ENCODE measurements at places on chromosomes 2 and 18.

- no peak for DNase-seq
Measured at GRCh38 chr2:207362716-207363115, 167.0 kb upstream of the CREB1 start.

DNA sequence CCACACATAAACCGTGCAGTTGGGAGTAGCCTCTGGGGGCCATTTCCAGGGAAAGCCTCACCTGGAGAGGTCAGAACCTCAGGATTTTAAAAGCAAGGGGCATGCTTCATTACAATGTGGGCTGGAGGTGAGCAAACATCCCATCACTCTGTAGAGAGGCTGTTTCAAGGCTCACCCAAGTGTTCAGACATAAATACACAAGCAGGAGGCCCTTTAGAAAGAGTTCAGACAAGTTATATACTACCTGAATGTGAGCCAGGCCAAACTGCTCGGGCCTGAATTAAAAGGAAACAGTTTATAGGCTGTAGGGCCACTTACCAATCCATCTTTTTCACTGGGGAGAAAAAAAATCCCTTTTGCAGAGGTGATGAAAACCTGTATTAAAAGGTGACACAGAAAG, 540.0 kb upstream of the ZEB2 start:
- no peak for DNase-seq

DNA sequence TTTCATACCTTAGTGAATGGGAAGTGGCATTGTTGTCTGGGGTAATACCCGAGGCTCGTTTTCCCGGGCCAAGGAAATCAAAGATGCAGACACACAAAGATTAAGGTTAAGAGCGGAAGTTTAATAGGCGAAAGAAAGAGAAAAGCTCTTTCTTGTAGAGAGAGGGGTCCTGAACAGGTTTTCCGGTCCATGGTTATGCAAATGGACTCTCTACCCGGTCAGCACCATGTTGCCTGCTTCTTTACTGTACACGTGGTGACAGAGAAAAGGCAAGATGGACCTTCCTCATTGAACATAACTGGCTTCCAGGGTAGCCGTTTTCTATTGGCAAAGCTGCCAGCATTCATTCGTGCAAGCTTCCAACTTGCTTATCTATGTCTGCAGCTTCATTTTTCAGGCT, 2063.5 kb downstream of the SUCLG1 start:
- no peak for DNase-seq

DNA sequence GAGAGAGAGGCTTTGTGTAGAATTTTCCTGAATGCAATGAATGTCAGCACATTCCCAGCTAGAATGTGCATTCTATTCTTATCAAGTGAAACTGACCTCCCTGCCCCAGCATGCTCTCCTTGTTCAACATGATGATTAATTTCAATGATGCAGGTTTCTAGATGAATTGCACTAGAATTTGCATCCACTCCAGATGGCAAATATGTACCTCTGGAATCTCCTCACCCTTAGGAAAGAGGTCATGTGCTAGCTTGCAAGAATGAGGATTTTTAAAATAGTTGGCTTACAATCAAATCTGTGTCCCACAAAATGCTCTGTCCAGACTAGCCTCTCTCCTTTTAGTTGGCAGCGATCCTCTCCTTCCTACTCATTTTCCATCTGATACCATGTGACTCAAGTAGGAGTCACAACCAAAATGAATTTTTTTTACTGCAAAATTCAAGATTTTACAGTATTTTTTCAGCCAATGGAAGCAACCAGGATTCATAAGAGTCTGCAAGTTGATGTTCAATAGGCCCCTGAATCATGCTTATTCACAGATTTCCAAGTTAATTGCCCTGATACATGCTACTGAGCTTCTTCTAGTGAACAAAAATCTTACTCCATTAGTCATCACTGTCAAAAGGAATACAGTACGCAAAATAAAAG, 21.0 kb upstream of the STAT4 start:
- DNase-seq: no peak
